ENCODE measurements at places on chromosomes 7 and 10. TPM values are rescaled to one million over a fixed set of nuclear protein-coding genes. Genes with fewer than 3 reads are reported as not detected.
A peak's percentile ranks its signal among the peaks of the same experiment; 100 is the strongest.

GRCh38 chr10:69572159-69573055, 815 bp downstream of the NEUROG3 start:
- H3K36me3 ChIP-seq, result no peaks in the 10 kb centered on the region
- H3K4me1 ChIP-seq, result peaks cover 23% of the 10 kb centered on the region
- H3K4me3 ChIP-seq, result peak overlapping the region; percentile 29
- H3K27me3 ChIP-seq, result peaks cover 100% of the 10 kb centered on the region
- no peak overlapping the region for H3K27ac ChIP-seq
- no peak for DNase-seq

- no peak overlapping the region for H3K27ac ChIP-seq
- no peaks in the 10 kb centered on the region for H3K27me3 ChIP-seq
- H3K4me3 ChIP-seq, result no peak overlapping the region
- DNase-seq, result peak; percentile 77
- H3K4me1 ChIP-seq, result peaks cover 4% of the 10 kb centered on the region
These were observed 382.5 kb upstream of the KIAA1217 start for GRCh38 chr10:23826421-23826820.

DNA sequence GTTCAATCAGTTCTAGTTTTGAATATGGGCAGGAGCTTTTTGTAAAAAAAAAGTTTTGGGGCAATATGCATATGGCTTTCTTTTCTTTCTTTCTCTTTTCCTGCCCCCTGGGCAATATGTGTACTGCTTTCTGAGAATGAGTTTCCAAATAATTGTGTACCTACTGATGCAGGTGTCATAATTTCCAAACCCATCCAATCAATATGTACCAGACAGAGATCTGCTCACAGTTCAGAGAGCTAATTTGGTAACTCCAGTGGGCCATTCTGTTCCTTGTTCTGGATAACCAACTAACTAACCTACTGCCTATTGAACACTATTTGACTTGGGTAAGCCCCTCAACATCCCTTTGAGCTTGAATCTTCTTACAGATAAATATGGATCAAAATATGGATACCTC, 32.6 kb downstream of the HHEX start:
- no peaks in the 10 kb centered on the region for H3K4me1 ChIP-seq
- no peak overlapping the region for H3K4me3 ChIP-seq
- peaks cover 8% of the 10 kb centered on the region for H3K27me3 ChIP-seq
- no peaks in the 10 kb centered on the region for H3K36me3 ChIP-seq

The CDC14C gene
- total RNA-seq, result not detected

DNA sequence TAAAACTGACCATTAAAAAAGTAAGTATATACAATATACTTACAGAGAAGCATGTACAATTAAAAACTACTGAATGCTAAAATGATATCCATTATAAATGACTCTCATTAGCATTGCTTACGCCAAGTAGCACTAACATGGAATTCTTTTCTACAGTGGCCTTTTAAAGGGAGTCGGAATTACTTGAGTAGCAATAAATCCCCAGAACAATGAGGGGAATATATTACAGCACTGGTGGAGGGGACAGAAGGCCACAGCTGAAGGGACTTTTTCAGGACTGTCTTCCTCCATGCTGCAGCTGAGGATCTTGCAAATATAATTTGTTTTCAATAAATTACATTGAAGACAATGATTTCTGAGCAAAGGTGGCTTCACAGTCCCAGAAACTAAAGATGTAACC, 97.0 kb downstream of the ALOX5 start:
- H3K36me3 ChIP-seq, result no peaks in the 10 kb centered on the region
- H3K27ac ChIP-seq, result no peak overlapping the region
- peaks cover 34% of the 10 kb centered on the region for H3K4me1 ChIP-seq
- no peak for DNase-seq

GRCh38 chr7:21934808-21935207, 10.9 kb downstream of the CDCA7L start:
- no peak for DNase-seq
- no peaks in the 10 kb centered on the region for H3K27me3 ChIP-seq
- H3K4me1 ChIP-seq, result peaks cover 9% of the 10 kb centered on the region
- H3K27ac ChIP-seq, result no peak overlapping the region
- H3K4me3 ChIP-seq, result no peak overlapping the region
- no peaks in the 10 kb centered on the region for H3K36me3 ChIP-seq

DNA sequence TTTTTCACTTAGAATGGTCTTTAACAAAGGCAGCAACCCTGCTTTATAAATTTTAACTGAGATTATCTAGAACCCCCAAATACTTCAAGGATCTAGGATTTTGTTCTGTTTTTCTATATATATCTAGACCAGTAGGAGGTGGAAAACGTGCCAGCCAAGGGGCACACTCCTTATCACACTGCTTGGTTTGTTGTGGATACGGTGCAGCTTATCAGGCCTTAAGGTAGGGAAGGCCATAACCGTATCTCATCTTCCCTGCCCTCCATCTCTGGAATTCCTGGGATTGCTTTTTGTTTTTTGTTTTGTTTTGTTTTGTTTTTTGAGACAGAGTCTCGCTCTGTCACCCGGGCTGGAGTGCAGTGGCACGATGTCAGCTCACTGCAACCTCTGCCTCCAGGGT, 75.4 kb downstream of the MPLKIP start:
- H3K36me3 ChIP-seq, result peaks cover 37% of the 10 kb centered on the region
- H3K27me3 ChIP-seq, result no peaks in the 10 kb centered on the region
- DNase-seq, result no peak
- peaks cover 6% of the 10 kb centered on the region for H3K4me1 ChIP-seq
- no peak overlapping the region for H3K27ac ChIP-seq

DNA sequence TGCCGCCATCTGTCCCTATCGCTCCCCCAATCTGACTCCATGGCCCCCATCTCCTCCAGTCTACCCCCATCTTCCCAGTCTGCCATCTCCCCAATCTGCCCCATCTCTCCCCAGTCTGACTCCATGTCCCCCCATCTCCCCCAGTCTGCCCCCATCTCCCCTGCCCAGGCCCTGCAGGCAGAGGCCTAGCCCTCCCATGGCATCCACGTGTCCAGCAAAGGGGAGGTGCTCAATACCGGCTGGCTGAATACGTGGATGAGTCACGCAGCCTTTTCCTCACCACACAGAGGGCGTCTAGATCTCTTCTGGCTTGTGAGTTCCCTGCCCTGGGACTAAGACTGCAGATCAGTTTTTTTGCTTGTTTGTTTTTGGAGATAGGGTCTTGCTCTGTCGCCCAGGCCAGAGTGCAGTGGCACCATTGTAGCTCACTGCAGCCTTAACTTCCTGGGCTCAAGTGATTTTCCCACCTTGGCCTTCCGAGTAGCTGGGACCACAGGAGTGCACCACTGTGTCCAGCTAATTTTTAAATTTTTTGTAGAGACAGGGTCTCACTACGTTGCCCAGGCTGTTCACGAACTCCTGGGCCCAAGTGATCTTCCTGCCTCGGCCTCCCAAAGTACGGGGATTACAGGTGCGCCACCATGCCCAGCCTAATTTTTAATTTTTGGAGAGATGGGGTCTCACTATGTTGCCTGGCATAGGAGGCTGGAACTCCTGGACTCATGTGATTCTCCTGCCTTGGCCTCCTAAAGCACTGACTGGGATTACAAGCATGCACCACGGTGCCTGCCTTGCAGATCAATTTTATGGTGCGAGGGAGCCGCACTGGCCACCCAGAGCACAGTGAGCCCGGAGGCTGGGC, 15.3 kb upstream of the GPR146 start:
- peak overlapping the region; percentile 79 for H3K4me3 ChIP-seq
- H3K36me3 ChIP-seq, result peaks cover 22% of the 10 kb centered on the region
- peaks cover 14% of the 10 kb centered on the region for H3K4me1 ChIP-seq
- DNase-seq, result peak; percentile 81
- no peaks in the 10 kb centered on the region for H3K27me3 ChIP-seq

- H3K27ac ChIP-seq, result no peak overlapping the region
- no peaks in the 10 kb centered on the region for H3K36me3 ChIP-seq
- H3K27me3 ChIP-seq, result no peaks in the 10 kb centered on the region
- no peaks in the 10 kb centered on the region for H3K4me1 ChIP-seq
- H3K4me3 ChIP-seq, result no peak overlapping the region
These were observed 353.5 kb downstream of the TCERG1L start for GRCh38 chr10:130958003-130958402.

The PLEKHA1 gene
- total RNA-seq, result 9.0 TPM

The RAB19 gene
- total RNA-seq, result 4.4 TPM

- DNase-seq, result no peak
- H3K27me3 ChIP-seq, result no peaks in the 10 kb centered on the region
- peak overlapping the region; percentile 69 for H3K27ac ChIP-seq
- no peaks in the 10 kb centered on the region for H3K36me3 ChIP-seq
- peaks cover 13% of the 10 kb centered on the region for H3K4me1 ChIP-seq
These were observed 9.5 kb downstream of the CPED1 start for GRCh38 chr7:120997882-120998474.

The SEC61A2 gene
- 0.58 TPM for total RNA-seq

- H3K4me3 ChIP-seq, result peak overlapping the region; percentile 41
- no peak overlapping the region for H3K27ac ChIP-seq
- peaks cover 97% of the 10 kb centered on the region for H3K27me3 ChIP-seq
- H3K36me3 ChIP-seq, result no peaks in the 10 kb centered on the region
These were observed 7.0 kb upstream of the HOXA11 start for GRCh38 chr7:27191833-27192545.

DNA sequence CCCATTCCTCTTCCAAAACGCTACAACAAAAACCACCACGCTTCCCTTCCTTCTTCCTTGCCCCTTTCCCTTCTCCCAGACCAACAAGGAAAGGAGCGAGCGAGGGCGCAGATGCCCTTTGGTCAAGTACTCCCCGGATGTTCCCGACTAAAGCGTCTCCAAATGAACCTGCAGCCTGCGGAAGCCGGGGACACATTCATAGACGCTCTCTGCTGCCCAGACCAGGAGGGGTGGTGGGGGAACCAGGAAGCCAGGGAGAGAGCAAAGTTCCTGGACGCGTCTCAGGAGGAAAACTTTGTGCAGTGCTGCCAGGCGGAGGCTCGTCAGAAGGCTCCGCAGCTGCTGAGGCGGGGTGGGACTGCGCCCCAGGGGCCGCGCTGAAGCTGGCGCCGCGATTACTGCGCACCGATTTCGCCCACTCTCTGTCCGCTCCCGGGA, 754 bp downstream of the SEMA3D start:
- peaks cover 7% of the 10 kb centered on the region for H3K4me1 ChIP-seq
- peaks cover 15% of the 10 kb centered on the region for H3K27me3 ChIP-seq
- DNase-seq, result peak; percentile 84

GRCh38 chr10:33114451-33114952, 156.5 kb upstream of the ITGB1 start:
- H3K27ac ChIP-seq, result no peak overlapping the region
- no peaks in the 10 kb centered on the region for H3K36me3 ChIP-seq
- no peaks in the 10 kb centered on the region for H3K4me1 ChIP-seq
- H3K27me3 ChIP-seq, result no peaks in the 10 kb centered on the region

- no peaks in the 10 kb centered on the region for H3K4me1 ChIP-seq
- DNase-seq, result no peak
- H3K27me3 ChIP-seq, result no peaks in the 10 kb centered on the region
- H3K27ac ChIP-seq, result no peak overlapping the region
- H3K36me3 ChIP-seq, result peaks cover 74% of the 10 kb centered on the region
These were observed 87.4 kb downstream of the DYNC2I1 start for GRCh38 chr7:158943713-158944112.

- H3K36me3 ChIP-seq, result no peaks in the 10 kb centered on the region
- H3K4me1 ChIP-seq, result no peaks in the 10 kb centered on the region
- H3K27me3 ChIP-seq, result no peaks in the 10 kb centered on the region
- H3K27ac ChIP-seq, result no peak overlapping the region
These were observed 218.6 kb upstream of the FZD1 start for GRCh38 chr7:91045606-91046005.

GRCh38 chr7:152937282-152937681, 177.7 kb downstream of the ACTR3B start:
- H3K27ac ChIP-seq, result no peak overlapping the region
- no peak overlapping the region for H3K4me3 ChIP-seq
- no peak for DNase-seq
- no peaks in the 10 kb centered on the region for H3K36me3 ChIP-seq
- no peaks in the 10 kb centered on the region for H3K27me3 ChIP-seq

The CYP2E1 gene
- 19.2 TPM for total RNA-seq

- no peak overlapping the region for H3K4me3 ChIP-seq
- no peak overlapping the region for H3K27ac ChIP-seq
- no peaks in the 10 kb centered on the region for H3K36me3 ChIP-seq
These were observed 671.1 kb upstream of the CELF2 start for GRCh38 chr10:10346390-10347150.

GRCh38 chr10:42652858-42653257, 14.5 kb upstream of the ZNF33B start:
- H3K4me3 ChIP-seq, result no peak overlapping the region
- no peaks in the 10 kb centered on the region for H3K36me3 ChIP-seq
- DNase-seq, result peak; percentile 19
- H3K4me1 ChIP-seq, result no peaks in the 10 kb centered on the region

- H3K4me1 ChIP-seq, result no peaks in the 10 kb centered on the region
- no peaks in the 10 kb centered on the region for H3K27me3 ChIP-seq
- no peak overlapping the region for H3K4me3 ChIP-seq
- no peak overlapping the region for H3K27ac ChIP-seq
- no peaks in the 10 kb centered on the region for H3K36me3 ChIP-seq
- no peak for DNase-seq
These were observed 5.7 kb upstream of the LMOD2 start for GRCh38 chr7:123649964-123650363.

The MMP21 gene
- total RNA-seq, result not detected

The CLDN12 gene
- 9.4 TPM for total RNA-seq

DNA sequence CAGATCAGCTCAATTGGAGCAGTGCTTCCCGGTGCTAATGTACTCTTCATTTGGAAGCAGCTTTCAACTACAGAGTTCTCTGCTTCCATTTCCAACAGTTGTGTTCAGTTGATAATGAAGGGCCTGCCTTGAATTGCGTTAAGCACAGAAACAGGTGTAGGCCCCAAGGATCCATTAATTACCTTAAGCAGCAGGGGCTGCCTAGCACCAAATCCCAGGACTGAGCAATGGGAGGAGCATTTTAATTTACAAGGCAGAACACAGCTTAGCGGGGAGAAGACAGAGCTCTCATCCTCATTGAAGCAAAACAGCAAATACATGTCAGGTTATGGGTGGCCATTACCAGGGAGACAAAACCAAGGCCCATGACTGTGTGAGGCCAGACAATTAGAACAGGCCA, 349.6 kb downstream of the TFEC start:
- H3K36me3 ChIP-seq, result no peaks in the 10 kb centered on the region
- H3K27ac ChIP-seq, result no peak overlapping the region
- peaks cover 16% of the 10 kb centered on the region for H3K4me1 ChIP-seq

DNA sequence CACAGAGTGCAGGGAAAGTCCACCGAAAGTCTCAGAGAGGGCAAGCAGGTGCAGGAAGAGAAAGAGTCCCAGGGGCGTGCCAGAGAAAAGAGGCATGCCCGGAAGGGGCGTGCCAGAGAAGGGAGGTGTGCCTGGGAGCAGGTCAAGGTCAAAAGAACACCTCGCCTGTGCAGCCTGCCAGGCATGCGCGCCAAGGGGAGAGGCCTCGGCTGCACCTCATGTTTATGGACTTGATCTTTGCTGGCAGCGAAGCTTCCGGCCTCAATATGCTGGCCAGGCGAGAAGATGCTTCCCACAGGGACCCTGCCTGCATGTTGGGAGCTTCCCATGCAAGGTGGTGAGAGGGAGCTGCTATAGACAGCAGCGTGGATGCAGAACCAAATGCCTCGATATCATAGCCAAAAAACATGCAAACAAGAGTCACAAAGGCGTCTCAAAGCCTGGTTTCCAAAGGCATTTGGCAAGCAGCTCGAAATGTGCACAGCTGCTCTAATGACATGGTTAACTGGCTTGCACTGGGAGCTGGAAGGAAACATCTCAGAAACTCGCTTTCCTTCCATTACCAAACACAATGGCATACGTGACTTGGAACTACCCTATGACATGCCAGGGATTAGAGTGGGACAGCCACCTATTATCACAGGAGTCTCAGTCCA, 192.5 kb upstream of the PPP2R2D start:
- H3K27ac ChIP-seq, result no peak overlapping the region
- H3K4me1 ChIP-seq, result no peaks in the 10 kb centered on the region
- no peak overlapping the region for H3K4me3 ChIP-seq
- no peaks in the 10 kb centered on the region for H3K27me3 ChIP-seq

All from stomach (tissue), 19 donors.